Activated CD4-positive, alpha-beta T cell treated with anti-CD3 and anti-CD28 coated beads, Interleukin-2, amount 10 ng/mL, durations not matched to agents 24 days and 14 days (primary cell): ENCODE measurements at places on chromosomes 11 and 22. TPM values are rescaled to one million over a fixed set of nuclear protein-coding genes. Genes with fewer than 3 reads are reported as not detected.

GRCh38 chr22:24695561-24696511 lies 78.7 kb downstream of the PIWIL3 start:
- no peak overlapping the region for H3K4me3 ChIP-seq
- H3K36me3 ChIP-seq: no peaks in the 10 kb centered on the region
- DNase-seq: no peak
- no peak overlapping the region for H3K27ac ChIP-seq

- no peak overlapping the region for H3K27ac ChIP-seq
- H3K4me3 ChIP-seq: no peak overlapping the region
- H3K4me1 ChIP-seq: no peaks in the 10 kb centered on the region
- H3K36me3 ChIP-seq: no peaks in the 10 kb centered on the region
Observed at GRCh38 chr22:16651217-16651616, 58.6 kb upstream of the CCT8L2 start.

The C22orf15 gene
- total RNA-seq: 0.16 and 0.19 TPM in 2 replicates

- no peaks in the 10 kb centered on the region for H3K27me3 ChIP-seq
- H3K4me1 ChIP-seq: peaks cover 5% of the 10 kb centered on the region
- H3K4me3 ChIP-seq: no peak overlapping the region
- H3K27ac ChIP-seq: no peak overlapping the region
Observed at GRCh38 chr22:40890881-40891280, 29.0 kb upstream of the DNAJB7 start.

The NR1H3 gene
- 7.6 and 15.4 TPM in 2 replicates for total RNA-seq

DNA sequence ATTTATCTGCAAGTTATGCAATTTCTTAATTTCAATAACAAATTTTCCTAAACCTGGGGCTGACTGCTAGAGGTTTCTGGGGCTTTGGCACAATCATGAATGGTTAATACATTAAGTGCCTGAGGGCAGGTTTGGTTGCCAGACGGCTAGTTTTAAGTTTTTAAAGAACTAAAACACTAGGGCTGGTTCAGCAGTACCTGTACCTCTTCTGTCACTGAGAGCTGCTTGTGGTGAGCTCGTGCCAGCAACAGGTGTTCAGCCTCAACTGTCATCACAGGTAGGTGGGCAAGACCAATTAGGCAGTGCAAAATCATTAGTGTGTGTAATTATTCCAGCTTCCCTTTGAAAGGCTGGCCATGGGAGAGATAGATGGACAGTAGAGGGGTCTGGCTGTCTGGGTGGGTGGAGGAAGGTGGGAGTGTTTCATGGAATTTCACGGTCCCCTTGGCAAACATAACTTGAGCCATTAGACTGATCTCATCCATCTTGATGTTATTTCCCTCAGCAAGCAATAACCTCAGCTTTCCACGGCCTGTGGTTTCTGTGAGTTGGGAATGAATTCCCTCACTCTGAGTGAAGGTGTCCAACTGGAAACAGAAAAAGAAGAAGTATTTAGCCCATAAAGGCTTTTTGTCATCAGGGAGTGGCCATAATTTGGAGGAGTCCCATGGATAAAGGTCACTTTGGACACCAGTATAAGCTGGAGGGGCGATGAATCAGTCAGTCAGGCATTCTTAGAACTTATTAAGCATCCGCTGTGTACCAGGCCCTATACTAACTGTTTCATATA lies 114.8 kb downstream of the SNX19 start:
- H3K36me3 ChIP-seq: no peaks in the 10 kb centered on the region
- peaks cover 4% of the 10 kb centered on the region for H3K27me3 ChIP-seq
- no peak for DNase-seq
- no peak overlapping the region for H3K4me3 ChIP-seq
- H3K4me1 ChIP-seq: no peaks in the 10 kb centered on the region

The SCGB1D2 gene
- total RNA-seq: not detected in 2 replicates

The KLHL35 gene
- total RNA-seq: 1.7 and 2.0 TPM in 2 replicates

DNA sequence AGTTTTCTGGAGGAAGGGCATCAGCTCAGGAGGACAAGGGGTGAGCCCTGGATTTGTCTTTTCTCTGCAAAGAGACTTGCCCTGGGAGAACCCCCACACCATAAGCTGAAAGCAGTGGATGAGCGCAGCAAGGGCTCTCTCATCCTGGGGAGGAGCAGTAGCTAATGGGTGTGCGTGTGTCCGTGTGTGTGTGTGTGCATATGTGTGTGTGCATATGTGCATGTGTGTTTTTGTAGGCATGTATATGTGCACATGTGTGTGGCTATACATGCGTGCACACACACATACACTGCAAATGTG lies 45.3 kb downstream of the SMIM38 start:
- H3K4me3 ChIP-seq: no peak overlapping the region
- H3K4me1 ChIP-seq: peaks cover 3% of the 10 kb centered on the region
- no peaks in the 10 kb centered on the region for H3K27me3 ChIP-seq
- DNase-seq: no peak
- no peak overlapping the region for H3K27ac ChIP-seq

The MOGAT2 gene
- not detected in 2 replicates for total RNA-seq

The CBLIF gene
- not detected in 2 replicates for total RNA-seq
